ENCODE measurements at places on chromosomes 5 and 9. TPM values are rescaled to one million over a fixed set of nuclear protein-coding genes. Genes with fewer than 3 reads are reported as not detected.

The MAMDC4 gene
- 16.6 TPM for total RNA-seq

- DNase-seq, result no peak
Measured at GRCh38 chr5:61673007-61673735, 341.1 kb downstream of the ZSWIM6 start.

DNA sequence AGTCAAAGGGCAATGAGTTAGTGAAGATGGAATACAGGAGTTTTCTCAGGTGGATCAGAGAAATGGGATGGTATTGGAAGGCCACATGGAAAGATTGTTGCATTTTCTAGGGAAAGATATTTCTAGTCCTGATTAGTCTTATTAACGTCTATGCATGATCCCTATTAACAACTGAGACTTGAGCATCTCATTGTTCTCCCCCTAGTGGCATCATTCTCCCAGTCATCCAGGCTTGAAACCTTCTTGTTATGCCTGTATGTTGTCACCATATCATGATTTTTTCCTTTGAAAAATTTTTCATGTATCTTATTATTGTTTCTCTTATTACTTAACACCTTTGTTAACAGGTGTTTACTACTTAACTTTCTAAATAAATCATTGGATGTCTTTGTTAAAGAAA is 34.4 kb downstream of the KIF2A start:
- no peak for DNase-seq

DNA sequence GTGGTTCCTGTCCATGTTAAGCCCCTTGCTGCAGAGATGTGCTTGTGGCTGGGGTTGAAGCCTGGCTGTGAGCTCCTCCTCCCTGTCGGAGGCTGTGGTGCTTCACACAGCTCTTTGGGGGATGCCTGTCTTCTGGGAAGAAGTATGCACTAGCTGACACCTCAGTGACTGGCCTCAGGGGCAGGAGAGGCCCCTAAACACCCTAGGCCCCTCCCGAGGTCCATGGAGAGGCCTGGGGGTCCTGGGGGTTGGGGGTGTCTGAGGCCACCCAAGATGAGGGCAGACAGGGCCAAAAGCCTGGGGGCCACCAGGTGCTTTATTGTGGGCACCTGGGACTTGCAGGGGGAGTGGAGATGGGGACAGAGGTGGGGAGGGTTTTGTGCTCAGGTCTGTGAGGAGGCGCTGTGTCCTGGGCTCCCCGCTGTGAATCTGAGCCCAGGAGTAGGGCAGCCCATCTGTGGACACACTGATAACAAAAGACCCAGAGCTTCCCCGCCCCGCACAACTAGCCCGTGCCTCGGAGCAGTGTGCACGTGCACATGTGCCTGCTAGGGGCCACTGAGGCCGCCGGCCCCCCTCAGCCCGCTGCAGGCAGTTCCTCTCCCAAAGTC is 92.0 kb downstream of the PHF2 start:
- peak; percentile 18 for DNase-seq

DNA sequence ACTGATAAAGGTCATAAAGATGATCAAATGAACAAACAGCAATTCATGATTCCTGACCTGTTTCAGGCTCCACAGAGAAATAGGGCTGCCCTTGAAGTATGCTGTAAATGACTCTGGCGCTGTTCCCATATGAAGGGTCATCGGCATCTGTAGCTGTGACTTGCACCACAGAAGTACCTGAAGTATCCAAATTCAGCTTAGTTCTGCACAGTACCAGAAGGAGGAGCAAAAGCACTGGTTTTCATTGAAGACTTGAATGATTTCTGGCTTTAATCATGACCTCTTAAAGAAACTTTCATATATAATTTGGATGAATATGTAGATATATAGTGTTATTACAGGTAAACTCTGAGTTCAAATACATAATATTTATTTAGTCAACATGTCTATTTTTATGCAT is 109.1 kb downstream of the CDH10 start:
- no peak for DNase-seq

- no peak for DNase-seq
Measured at GRCh38 chr9:127450243-127450760, 904 bp downstream of the RPL12 start.

GRCh38 chr5:69368458-69369339 is 621 bp downstream of the AK6 start:
- DNase-seq, result no peak

GRCh38 chr5:17115855-17116254 is 101.6 kb upstream of the BASP1 start:
- no peak for DNase-seq
